ENCODE measurements at places on chromosomes 5 and 9. TPM values are rescaled to one million over a fixed set of nuclear protein-coding genes. Genes with fewer than 3 reads are reported as not detected.

The C9 gene
- total RNA-seq = not detected

The NPR3 gene
- total RNA-seq = 1.1 TPM

The RNF180 gene
- 7.4 TPM for total RNA-seq

DNA sequence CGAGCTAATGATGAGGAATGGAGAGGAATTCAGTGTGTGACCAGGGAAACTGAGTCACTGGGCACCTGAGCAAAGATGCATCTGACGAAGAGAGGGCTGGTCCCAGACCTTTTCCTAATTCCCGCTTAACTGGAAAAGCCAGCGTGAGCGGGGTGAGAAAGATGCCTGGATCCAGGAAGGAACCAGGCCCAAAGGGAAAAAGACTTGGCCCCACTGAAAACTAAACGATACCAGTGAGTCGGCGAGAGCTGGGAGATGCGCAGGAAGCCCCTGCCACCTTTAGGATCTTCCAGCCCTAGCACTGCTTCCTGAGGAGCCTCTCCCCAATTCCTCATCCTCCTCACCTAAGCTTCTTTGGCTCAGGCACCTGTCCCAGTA, 499 bp upstream of the FCHSD1 start:
- DNase-seq = no peak
- peaks cover 28% of the 10 kb centered on the region for H3K4me1 ChIP-seq
- peaks cover 24% of the 10 kb centered on the region for H3K36me3 ChIP-seq
- no peak overlapping the region for H3K27ac ChIP-seq

DNA sequence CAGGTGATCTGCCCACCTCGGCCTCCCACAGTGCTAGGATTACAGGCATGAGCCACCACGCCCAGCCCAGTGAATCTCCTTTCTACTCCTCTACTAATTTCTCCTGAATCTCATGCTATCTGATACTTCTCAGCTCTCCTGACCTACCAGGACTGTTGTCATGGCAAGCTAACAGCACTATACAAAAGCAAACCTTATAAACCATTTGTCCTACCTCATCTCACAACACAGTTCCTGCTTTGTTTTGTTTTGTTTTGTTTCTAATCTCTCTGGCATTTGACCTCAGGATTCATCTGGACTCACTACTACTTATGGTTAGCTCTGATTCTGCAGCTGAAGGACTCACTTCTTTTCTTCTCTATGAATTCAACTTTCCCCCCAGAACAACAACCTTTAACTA, 734.8 kb downstream of the TLE1 start:
- peaks cover 5% of the 10 kb centered on the region for H3K4me1 ChIP-seq
- H3K36me3 ChIP-seq = no peaks in the 10 kb centered on the region
- no peak for DNase-seq
- H3K27ac ChIP-seq = no peak overlapping the region
- no peaks in the 10 kb centered on the region for H3K27me3 ChIP-seq

DNA sequence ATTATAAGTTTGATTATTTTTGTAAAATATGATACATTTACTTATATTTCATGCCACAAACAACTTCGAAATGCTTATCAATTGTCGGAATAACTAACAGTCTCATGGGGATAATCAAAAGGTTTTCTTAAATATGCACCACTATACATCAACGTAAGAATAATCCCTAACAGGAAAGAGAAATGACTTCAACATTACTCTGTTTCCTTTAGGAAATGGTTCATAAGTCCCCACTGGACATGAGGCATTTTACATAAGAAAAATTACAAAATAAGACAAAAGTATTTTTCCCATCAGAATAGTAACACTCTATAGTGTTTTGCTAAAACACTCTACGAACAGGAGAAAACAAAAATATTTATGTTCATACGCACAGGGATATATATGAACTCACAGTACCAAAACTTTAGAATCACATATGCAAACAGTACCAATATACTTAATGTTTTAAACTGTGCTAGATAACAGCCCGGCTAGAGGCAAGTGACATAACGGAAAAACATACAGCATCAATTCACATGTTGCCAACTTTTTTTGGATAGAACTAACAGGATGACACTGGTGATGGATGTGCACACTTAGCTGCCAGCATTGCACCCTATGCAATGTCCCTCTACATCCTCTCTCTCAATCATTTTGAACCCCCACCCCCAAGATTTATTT, 120.5 kb downstream of the NFIB start:
- no peak overlapping the region for H3K4me3 ChIP-seq
- no peak for DNase-seq
- peaks cover 20% of the 10 kb centered on the region for H3K4me1 ChIP-seq

DNA sequence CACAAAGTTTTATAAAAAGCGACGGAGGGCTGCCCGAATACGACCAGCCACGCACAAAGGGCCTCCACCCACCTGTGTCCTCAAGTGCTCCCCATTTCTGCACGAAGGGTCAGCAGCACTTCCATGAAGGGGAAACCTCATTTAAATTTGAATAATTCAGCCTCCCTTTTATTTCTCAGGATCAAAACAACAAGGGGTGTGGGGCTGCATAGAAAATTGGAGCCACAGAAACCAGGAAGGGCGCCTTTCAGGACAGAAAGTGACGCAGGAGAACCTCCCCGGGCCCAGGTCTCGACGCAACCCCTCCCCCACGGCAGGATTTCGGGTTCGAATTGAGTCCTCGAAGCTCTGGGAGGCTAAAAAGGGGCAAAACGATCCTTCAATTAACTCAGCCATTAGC, 2.1 kb downstream of the NRARP start:
- H3K27me3 ChIP-seq = peaks cover 11% of the 10 kb centered on the region
- no peaks in the 10 kb centered on the region for H3K4me1 ChIP-seq
- DNase-seq = no peak
- H3K4me3 ChIP-seq = no peak overlapping the region

- H3K27me3 ChIP-seq = peaks cover 33% of the 10 kb centered on the region
- peak; percentile 59 for DNase-seq
- no peak overlapping the region for H3K27ac ChIP-seq
- no peaks in the 10 kb centered on the region for H3K4me1 ChIP-seq
Measured at GRCh38 chr9:107137495-107138202, 145.4 kb upstream of the RAD23B start.

The CHSY3 gene
- 0.82 TPM for total RNA-seq

The PCDHA1 gene
- total RNA-seq = 0.07 TPM

GRCh38 chr5:135323227-135323626, 75.8 kb downstream of the MACROH2A1 start:
- H3K27me3 ChIP-seq = no peaks in the 10 kb centered on the region
- H3K36me3 ChIP-seq = no peaks in the 10 kb centered on the region
- H3K4me3 ChIP-seq = no peak overlapping the region

Measured in MCF 10A (cell line).